ENCODE measurements at places on chromosomes 13 and 19.

GRCh38 chr19:45819769-45820168, 4.7 kb upstream of the RSPH6A start:
- DNase-seq = no peak

DNA sequence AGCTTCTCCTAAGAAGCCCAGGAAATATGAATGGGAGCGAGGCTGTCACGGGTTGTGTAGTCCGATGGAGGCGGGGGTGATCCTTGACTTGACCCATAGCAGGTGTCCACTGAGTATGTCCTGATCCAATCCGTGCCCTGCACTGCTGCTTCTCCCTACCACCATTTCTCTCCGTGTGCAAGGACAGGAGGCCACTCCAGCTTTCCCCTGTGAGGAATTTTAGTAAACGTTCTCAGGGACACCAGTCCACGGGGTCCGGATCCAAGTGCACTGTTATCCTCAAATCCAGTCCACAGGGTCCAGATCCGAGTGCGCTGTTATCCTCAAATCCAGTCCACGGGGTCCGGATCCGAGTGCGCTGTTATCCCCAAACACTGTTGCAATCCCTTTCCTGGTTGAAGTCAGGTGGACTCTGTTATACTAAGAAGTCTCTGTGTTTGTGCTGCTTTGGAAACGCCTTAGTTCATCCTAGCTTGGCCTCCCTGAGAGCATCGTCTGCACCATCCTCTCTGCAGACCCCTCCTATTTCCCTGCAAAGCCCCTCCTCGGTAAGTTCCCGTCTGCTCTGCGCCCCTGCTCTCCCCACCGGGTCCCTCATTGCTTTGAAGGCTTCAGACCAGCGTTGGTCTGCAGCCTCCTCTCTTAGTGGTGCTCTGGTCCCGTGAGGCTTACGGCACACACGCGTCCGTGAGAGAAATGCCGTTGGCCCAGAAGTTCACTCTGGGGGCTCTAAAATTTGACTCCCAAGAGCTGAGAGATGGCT, 303.5 kb downstream of the TEX29 start:
- no peak for DNase-seq

DNA sequence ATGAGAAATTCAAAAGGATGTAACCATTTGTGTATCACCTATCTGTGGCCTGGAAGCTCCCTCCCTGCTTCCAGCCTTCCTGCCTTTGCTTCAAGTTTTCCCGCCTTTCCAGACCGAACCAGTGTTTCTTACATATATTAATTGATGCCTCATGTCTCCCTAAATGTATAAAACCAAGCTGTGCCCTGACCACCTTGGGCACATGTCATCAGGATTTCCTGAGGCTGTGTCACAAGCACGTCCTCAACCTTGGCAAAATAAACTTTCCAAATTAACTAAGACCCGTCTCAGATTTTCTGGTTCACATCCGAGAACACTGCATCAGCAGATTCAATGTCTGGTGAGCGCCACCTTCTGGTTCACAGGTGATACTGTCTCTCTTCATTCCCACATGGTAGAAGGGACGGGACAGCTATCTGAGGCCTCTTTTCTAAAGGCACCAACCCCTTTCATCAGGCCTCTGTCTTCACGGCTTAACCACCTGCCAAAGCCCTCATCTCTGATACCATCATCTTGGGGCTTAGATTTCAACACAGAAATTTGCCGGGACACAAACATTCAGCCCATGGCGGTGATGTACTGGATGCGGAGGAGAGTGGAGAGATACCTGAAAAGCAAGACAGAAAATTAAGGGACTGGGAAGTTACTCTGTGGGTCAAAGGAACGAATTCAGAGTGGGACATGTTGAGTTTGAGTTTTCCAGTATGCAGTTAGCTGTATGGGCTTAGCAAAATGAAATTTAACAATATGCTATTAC, 58.7 kb upstream of the PABPC3 start:
- no peak for DNase-seq

- no peak for DNase-seq
Observed at GRCh38 chr19:14114854-14115253, 2.7 kb downstream of the PRKACA start.

DNA sequence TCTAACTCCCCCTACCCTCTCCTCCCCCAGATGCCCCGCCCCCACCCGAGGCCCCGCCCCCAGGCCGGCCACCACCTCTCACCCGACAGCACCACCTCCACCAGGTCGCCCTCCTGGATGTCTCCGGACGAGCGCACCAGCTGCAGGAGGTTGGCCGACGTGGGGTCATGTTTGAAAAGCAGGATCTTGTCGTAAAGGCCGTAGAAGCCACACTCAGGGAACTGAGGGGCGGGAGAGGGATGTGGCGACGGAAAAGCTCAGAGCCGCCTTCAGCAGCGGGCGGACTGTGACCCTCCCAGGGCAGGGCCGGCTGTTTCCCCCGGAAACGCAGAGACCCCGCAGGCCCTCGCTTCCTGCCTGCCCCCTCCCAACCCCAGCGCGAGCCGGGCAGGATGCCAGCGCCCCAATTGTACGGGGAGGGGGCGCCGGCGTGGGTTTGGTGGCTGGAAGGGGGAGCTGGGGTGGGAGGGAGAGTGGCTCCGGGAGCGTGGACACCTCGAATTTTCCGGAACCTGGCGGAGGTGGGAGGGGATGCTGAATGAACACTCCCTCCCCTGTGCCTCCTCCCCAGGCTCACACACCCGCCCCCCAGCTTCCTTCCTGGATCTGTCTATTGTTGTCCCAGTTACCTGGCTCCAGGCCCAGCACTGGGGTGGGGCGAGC, 3.0 kb downstream of the PRKD2 start:
- no peak for DNase-seq
